Panc1 (cell line): ENCODE measurements at places on chromosomes 2 and 18.

GRCh38 chr2:29159125-29159524, 43.9 kb downstream of the CLIP4 start:
- DNase-seq, result no peak

GRCh38 chr2:8732601-8733000, 50.7 kb downstream of the ID2 start:
- DNase-seq, result no peak

DNA sequence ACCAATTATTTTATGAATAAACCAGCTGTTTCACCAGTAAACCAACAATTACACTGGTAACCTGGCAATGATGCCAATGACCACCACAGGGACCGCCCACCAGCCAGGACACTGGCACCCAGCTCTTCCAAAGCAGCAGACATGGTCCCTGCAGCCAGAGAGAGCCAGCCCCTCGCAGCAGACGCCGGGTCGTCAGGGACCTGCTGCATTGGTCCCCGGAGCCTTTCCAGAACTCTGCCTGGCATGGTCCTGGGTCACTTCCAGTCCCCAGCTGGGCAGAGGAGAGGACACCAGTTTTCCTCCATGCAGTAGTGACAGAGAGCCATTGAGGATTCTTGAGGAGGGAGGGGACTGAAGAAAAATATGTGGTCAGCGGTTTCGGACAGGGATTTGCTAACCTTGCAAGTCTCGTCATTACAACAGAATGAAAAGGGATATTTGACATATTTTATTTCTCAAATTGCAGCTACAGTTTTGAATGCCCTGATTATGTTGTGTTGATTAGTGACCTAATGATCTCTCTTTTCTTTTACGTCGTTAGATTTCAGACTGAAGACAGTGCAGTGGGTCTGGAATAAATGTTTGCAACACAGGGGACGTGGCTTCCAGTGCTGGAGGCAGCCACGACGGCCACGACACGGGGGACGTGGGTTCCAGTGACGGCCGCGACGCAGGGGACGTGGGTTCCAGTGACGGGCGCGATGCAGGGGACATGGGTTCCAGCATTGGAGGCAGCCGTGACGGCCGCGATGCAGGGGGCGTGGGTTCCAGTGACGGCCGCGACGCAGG, 154.5 kb downstream of the TPO start:
- DNase-seq, result no peak

DNA sequence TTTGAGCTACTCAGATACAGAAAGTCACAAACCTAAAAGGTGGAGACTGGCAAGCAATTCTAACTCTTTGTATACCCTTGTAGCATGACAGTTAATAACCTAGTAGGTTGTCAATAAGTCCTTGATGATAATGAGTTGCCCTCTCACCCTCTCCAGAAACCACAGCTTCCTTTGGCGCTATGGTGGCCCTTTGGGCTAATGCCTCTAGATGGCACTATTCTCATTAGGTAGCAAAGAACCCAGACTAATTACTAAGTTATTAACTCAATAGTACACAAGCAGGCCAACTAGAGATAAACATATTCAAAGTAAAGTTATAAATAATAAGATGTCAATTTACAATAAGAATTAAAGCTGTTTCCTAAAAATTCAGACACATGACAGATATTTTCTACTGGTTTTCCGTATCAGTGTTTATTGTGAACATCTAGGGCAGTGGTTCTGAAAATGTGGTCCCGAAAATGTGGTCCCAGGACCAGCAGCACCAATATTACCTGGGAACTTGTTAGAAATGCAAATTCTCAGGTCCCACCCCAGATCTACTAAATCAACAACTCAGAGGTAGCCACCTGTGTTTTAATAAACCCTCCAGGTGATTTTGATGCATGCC, 41.1 kb downstream of the LDAH start:
- DNase-seq, result peak; percentile 13
